ENCODE measurements at places on chromosomes 7 and 10.

- DNase-seq = no peak
These were observed 143.1 kb upstream of the FGFR2 start for GRCh38 chr10:121741248-121741792.

DNA sequence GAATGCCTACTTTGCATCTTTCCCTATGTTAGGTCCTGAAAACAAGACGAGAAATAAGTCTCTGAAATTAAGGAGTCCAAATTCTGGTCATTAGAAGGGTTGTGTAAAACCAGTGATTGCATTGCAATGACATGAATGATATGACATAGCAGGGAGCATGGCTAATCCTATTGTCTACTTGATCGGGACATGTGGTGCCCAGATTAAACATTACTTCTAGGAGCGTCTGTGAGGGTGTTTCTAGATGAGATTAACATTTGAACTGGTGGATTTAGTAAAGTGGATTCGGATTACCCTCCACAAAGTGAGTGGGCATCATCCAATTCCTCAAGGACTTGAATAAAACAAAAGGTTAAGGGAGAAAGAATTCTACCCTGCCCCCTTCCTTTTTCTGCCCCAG is 434.9 kb upstream of the KLF6 start:
- no peak for DNase-seq

DNA sequence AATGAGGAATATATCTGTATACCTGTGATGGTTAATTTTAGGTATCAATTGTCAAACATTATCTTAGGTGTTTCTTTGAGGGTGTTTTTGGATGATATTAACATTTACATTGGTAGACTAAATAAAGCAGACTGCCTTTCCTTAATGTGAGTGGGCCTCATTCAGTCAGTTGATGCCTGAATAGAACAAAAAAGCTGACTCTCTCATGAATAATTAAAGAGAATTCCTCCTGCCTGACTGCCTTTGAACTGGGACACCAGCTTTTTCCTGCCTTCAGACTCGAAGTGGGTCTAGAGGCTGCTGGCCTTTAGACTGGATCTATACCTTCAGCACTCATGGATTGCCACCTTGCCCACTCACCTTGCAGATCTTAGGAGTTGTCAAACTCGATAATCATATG is 117.9 kb upstream of the TMEM168 start:
- no peak for DNase-seq

- peak; percentile 11 for DNase-seq
These were observed 950.7 kb upstream of the PHF14 start for GRCh38 chr7:10022957-10023356.
